ENCODE measurements at places on chromosomes 4 and X.

DNA sequence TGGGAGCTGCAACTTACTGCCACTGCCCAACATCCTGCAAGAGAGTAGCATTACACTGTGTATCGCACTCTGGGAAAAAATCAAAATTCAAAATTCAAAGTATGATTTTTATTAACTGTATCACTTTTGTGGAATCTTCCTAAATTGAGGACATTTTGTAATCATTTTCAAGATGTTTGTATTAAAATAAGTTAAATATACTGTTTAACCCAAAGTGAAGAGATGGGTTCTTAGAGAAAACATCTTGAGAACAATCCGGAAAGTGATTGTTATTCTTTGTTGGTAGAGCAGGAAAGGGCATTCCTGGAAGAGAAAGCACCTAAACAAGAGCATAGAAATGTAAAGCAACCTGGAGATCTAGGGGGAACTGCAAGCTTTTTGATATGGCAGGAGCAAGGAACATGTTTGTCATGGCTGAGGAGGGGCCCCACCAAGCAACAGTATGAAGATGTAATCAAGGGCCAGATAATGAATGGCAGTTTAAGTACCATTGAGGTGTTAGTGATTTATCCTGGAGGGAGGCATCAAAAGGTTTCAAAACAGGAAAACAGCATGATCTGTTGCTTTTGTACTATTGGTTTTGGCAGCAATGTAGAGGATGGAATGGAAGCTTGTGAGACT lies 14.1 kb upstream of the SEC24D start:
- H3K4me1 ChIP-seq, result no peaks in the 10 kb centered on the region
- DNase-seq, result no peak
- no peaks in the 10 kb centered on the region for H3K27me3 ChIP-seq
- H3K27ac ChIP-seq, result peak overlapping the region; percentile 55
- H3K4me3 ChIP-seq, result peak overlapping the region; percentile 21
- H3K36me3 ChIP-seq, result no peaks in the 10 kb centered on the region

DNA sequence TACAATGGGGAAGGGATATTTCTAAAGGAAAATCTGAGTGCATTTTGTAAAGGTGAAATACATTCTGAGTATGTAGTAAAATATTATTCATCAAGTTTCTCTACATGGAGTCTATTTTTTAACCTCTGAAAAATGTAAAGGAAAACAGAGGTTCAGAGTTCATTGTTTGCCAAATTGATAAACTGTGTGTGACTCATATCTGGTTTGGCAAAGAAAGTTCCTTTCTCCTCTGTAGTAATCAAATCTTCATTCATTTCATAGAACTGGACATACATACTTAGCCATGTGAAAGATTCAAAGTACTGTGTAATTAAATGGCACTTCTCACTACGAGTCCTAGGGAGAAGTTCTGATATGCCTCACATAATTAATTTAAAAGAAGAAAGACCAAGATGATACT lies 61.6 kb downstream of the HPGD start:
- H3K4me3 ChIP-seq, result no peak overlapping the region
- no peak overlapping the region for H3K27ac ChIP-seq
- H3K4me1 ChIP-seq, result no peaks in the 10 kb centered on the region
- H3K27me3 ChIP-seq, result no peaks in the 10 kb centered on the region
- no peaks in the 10 kb centered on the region for H3K36me3 ChIP-seq

- no peak overlapping the region for H3K4me3 ChIP-seq
- no peaks in the 10 kb centered on the region for H3K27me3 ChIP-seq
- H3K27ac ChIP-seq, result no peak overlapping the region
- H3K36me3 ChIP-seq, result no peaks in the 10 kb centered on the region
- H3K4me1 ChIP-seq, result no peaks in the 10 kb centered on the region
These were observed 129.3 kb upstream of the TMEM164 start for GRCh38 chrX:109873574-109873973.

GRCh38 chr4:71389149-71389827 lies 50.5 kb downstream of the SLC4A4 start:
- no peak overlapping the region for H3K27ac ChIP-seq
- DNase-seq, result no peak
- H3K4me3 ChIP-seq, result no peak overlapping the region
- no peaks in the 10 kb centered on the region for H3K27me3 ChIP-seq

DNA sequence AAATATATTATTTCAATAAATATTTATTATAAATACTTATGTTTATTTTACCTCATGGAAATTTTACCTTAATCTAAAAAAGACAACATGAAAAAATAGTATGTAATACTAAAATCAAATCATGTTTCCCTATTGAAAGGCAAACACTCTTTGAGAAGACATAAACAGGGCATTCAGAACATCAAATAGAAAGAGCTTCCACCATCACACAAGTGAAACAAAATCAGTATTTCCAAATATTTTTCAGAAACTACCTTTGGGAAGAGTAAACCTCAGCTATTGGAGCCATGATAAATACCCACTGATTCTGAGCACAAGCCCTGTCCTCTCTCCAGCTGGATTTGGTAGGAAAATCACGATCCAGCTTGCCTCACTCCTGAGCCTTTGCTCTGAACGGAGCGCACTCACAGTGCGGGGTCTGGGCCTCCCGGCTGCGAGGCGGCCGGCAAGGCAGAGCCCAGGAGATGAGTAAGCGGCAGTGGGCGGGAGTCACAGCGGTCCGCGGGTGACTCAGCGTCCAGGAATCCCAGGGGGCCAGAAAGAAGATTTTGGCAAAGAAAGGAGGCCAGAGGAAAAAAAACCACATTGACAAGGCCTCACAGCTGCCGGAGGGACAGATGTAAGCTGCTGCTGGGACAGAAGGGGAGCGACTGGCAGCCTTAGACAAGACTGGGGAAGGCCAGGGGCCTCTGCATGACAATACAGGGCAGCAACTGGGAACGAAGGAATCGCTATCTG lies 14.7 kb upstream of the ANXA5 start:
- H3K27me3 ChIP-seq, result no peaks in the 10 kb centered on the region
- H3K36me3 ChIP-seq, result no peaks in the 10 kb centered on the region
- peaks cover 11% of the 10 kb centered on the region for H3K4me1 ChIP-seq
- peak; percentile 65 for DNase-seq
- H3K27ac ChIP-seq, result peak overlapping the region; percentile 88

- no peak for DNase-seq
- no peak overlapping the region for H3K27ac ChIP-seq
- H3K4me1 ChIP-seq, result no peaks in the 10 kb centered on the region
- no peaks in the 10 kb centered on the region for H3K36me3 ChIP-seq
- no peaks in the 10 kb centered on the region for H3K27me3 ChIP-seq
These were observed 136.7 kb upstream of the PPARGC1A start for GRCh38 chr4:24026596-24026995.

All from tibial nerve (tissue), 4 donors.